ENCODE measurements at places on chromosomes 5 and 9. TPM values are rescaled to one million over a fixed set of nuclear protein-coding genes. Genes with fewer than 3 reads are reported as not detected.

GRCh38 chr5:114308508-114308907 lies 53.4 kb upstream of the KCNN2 start:
- no peaks in the 10 kb centered on the region for H3K36me3 ChIP-seq
- no peak for DNase-seq
- H3K27ac ChIP-seq = no peak overlapping the region
- no peaks in the 10 kb centered on the region for H3K27me3 ChIP-seq
- H3K4me3 ChIP-seq = no peak overlapping the region
- H3K4me1 ChIP-seq = no peaks in the 10 kb centered on the region

DNA sequence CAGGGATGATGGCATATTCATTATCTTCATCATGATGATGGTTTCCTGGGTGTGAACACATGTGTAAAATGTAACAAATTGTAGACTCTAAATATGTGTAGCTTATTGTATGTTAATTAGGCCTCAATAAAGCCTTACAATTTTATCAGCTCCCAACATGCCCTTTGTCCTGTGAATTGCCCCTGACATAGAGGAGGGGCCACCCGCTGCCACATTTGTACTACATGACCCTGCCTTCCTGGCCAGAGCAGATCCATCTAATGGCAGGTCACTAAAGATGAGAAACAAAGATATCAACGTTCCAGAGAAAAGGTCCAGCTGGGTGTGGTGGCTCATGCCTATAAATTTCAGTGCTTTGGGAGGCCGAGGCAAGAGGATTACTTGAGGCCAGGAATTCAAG lies 117.2 kb downstream of the CAAP1 start:
- no peak overlapping the region for H3K27ac ChIP-seq
- no peak overlapping the region for H3K4me3 ChIP-seq
- no peaks in the 10 kb centered on the region for H3K27me3 ChIP-seq
- H3K36me3 ChIP-seq = no peaks in the 10 kb centered on the region

- no peaks in the 10 kb centered on the region for H3K36me3 ChIP-seq
- peaks cover 2% of the 10 kb centered on the region for H3K27me3 ChIP-seq
- peak; percentile 53 for DNase-seq
- peak within 1 kb of the TSS; percentile 62 for H3K27ac ChIP-seq
- H3K4me3 ChIP-seq = peak within 1 kb of the TSS; percentile 90
Measured at GRCh38 chr5:50666261-50667022, at the start of gene PARP8. PARP8 (plus strand) TSS chr5:50666637; CDS start chr5:50667096, 459 bp downstream.

DNA sequence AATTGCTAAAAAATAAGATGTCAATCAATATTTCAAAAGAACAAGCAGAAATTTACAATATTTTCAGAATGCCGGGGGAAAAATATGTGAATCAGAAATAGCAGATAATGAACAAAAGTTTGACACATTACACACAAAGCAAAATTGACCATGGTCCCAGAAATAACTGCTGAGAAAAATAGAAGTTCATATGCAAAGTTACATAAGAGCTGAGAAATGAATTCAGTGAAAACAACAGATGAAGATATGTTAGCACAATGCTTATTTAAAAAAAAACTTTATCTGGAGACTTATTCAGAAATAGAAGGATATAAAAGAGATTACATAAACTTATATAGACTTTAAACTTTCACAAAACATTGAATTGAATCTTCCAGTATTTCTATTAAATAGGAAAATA lies 1483.7 kb upstream of the ACO1 start:
- DNase-seq = no peak
- H3K36me3 ChIP-seq = no peaks in the 10 kb centered on the region
- H3K4me3 ChIP-seq = no peak overlapping the region
- H3K27me3 ChIP-seq = peaks cover 2% of the 10 kb centered on the region
- H3K4me1 ChIP-seq = no peaks in the 10 kb centered on the region

DNA sequence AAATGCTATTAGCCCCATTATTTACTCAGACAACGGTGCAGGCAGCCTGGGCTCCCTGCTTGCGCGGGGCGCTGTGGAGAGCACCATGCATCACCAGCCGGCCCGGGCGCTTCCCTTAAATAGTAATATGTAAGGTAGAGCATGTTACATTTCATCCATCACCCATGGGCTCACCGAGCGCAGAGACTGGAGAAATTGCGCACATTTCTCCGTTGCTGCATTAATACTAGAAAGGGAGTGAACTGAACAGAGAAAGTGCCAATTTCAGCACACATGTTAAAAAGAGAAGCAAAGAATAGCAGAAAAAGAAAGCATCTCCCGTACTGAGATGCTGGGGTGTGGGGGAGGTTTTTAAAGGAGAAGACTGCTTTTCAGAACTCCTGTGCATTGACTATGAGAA lies 400.3 kb downstream of the ZSWIM6 start:
- H3K27me3 ChIP-seq = peaks cover 8% of the 10 kb centered on the region
- H3K27ac ChIP-seq = no peak overlapping the region
- H3K36me3 ChIP-seq = no peaks in the 10 kb centered on the region
- DNase-seq = peak; percentile 26

DNA sequence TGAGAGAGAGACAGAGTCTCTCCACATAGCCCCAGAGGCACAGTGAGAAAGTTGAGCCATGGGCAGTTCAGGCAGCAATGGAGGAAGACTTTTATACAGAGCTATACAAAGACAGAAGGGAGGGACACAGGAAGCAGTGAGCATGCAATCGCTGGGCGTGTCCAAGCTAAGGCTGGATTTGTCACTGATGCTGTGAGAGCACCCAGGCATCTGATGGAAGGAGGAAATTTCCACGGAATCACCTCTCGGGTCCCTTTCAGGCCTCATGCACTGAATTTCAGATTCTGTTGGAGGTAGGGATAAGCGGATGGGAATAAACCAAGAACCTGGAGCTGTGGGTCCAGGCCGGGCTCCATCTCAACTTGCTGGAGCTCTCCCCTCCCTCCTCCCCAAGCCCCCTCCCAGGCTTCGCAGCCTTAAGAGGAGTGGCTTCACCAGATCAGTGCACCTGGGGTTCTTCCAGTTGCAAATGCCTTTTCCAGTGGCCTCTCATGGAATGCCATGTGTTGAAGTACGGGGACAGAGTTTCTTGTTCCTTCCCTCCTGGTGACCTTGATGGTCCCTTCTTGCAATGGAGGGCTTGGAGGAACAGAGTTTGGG lies 114.8 kb upstream of the ALDH1B1 start:
- no peak overlapping the region for H3K4me3 ChIP-seq
- DNase-seq = no peak
- no peak overlapping the region for H3K27ac ChIP-seq

DNA sequence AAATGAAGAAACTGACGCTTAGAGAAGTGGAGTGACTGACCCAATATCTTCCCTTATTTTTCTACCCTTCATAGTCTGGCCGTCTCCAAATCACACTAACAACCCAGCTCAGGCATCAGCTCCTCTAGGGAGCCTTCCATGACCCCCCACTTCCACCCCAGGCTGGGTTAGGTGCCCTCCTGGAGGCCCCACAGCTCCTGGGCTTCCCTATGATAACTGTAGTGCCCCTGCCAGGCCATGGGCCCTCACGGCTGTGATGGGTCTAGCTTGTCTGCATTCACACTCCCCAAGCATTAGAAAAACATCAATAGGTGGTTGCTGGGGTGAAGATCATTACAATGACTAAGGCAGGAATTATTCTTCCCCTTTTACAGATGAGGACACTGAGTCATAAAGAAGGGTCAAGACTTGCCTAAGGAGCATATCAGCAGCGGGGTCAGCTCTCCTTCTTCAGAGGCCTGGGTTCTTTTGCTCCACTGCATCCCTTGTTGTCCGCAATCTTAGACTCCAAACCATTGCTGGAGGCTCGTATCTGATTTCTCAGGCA lies 7.3 kb downstream of the CORO2A start:
- H3K4me3 ChIP-seq = no peak overlapping the region
- peaks cover 1% of the 10 kb centered on the region for H3K27me3 ChIP-seq
- no peaks in the 10 kb centered on the region for H3K36me3 ChIP-seq
- peaks cover 15% of the 10 kb centered on the region for H3K4me1 ChIP-seq
- H3K27ac ChIP-seq = no peak overlapping the region

PCDHGA9 gene
- total RNA-seq = 5.5 TPM

FAM153A gene
- not detected for total RNA-seq

TLX3 gene
- total RNA-seq = 161 TPM

FYB1 gene
- total RNA-seq = not detected

GPR151 gene
- not detected for total RNA-seq

FBXO38 gene
- 132 TPM for total RNA-seq

All from glutamatergic neuron (in vitro differentiated cells).